ENCODE measurements at places on chromosomes 4 and X.

GRCh38 chr4:165763640-165764039, 109.4 kb upstream of the TLL1 start:
- no peak for DNase-seq

- DNase-seq = no peak
Measured at GRCh38 chr4:90855111-90855510, 727.9 kb downstream of the CCSER1 start.

DNA sequence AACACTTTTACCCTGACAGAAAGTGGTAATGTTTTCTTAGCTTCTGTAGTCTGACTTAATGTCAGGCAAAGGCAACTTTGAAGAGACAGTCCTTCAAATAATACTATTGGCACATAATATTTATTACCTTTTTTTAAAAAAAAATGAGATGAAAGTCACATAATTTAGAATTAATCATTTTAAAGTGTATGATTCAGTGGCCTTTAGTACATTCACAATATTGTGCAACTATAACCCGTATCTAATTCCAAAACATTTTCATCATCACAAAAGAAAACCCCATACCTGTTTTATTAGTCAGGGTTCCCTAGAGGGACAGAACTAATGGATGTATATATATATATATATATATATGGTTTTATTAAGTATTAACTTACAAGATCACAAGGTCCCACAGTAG, 94.8 kb upstream of the TEX13A start:
- no peak for DNase-seq

GRCh38 chrX:145820825-145821224, 3.2 kb downstream of the SLITRK2 start:
- no peak for DNase-seq

DNA sequence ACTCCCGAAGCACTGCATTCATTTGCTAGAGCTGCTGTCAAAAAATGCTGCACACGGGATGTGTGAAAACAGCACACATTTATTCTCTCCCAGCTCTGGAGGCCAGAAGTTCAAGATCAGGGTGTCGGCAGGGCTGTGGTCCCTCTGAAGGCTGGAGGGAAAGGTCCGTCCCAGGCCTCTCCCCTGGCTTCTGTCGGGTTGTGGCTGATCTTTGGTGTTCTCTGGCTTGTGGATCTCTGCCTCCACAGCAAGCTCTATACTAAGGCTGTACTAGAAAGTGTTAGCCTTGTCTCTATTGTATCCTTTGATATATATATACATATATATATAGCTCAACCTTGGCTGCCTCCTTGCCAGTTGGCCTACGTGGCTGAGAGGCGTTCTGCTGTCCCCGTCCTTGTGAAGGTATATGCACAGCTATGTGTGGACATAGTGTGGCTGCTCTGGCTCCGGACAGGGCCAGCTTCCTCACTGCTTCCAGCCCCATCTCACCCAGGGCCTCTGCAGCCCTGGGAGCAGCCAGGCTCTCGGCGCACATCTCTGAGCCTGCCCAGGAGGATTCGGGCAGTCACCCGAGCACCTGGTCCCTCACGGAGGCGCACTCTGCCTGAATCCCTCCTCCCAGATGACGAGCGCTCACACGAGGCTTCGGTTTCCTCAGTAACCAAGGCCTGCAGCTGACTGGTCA, 15.0 kb upstream of the DUSP9 start:
- no peak for DNase-seq

DNA sequence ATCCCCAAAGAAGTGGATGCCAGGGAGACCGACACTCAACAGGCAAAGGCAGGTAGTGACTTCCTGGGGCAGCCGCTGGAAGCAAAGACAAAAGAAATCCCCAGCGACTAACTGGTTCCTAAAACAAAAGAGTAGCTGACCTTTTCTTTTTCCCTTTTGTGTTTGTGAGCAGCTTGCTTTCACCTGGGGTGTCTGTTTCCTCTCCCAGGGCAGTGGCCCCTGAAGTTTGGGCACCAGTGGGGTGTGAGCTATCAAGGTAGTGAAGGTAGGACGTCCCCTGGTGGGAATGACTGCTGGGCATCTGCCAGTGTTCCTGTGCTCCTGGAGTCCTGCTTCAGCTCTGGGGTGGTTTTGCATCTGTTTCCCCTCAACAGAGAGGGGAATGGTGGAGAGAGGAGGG, 41.6 kb upstream of the STIM2 start:
- DNase-seq = no peak

DNA sequence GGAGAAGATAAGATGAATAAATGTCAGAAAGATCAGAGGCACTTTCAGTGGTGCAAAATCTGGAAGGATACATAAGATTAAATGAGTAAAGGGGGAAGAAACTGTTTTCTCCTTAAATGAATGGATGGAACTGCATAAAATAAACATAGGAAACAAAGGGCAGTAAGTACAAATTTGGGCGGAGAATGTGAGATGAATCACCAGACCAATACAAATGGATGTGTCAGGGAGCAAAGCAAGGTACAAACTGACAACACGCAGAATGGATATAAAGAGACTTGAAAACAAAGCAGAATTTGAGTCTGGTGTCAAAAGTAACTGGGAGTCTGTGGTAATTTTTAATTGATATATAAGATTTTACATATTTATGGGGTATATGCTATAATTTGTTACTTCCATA, 175.3 kb upstream of the PCDH18 start:
- DNase-seq = no peak

DNA sequence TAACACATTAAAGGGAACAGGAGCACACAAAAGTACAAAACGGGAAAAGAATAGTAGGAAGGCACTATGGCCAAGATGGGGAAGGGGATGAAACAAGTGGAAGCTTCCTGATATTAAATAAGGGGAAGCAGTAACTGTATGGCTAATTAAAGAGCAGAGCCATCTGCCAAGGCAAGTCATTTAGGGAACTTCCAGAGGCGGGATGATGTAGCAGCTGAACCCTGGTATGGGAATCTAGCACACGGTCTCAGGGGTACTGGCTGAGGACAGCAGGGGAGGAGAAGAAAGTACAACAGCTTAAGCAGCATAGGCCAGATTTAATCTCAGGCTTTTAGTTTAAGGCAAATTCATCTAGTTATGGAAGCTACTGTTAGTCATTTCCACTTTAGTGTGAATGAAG, 59.1 kb downstream of the IGFBP7 start:
- no peak for DNase-seq

DNA sequence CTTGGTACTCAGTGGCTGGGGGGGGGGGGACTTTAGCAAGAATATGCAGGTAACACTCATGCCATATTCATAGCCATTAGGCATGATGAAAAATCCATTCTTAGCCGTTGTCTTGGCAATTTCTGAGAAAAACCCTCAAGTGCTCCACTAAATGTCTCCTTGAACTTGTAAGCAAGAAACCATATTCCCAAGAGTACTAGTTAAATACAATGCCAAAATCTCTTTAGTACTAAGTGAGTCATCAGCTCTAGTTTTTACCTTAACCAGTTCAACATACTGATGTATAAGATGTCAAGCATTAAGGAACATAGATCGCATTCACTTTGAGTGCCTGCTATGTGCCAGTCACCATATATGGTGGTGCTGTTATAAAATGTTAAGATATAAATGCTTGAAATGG, 27.5 kb downstream of the UBE2D3 start:
- no peak for DNase-seq

Data from CD8-positive, alpha-beta T cell (primary cell).